Left lung (tissue), 14 donors: ENCODE measurements at places on chromosomes 7 and 10. TPM values are rescaled to one million over a fixed set of nuclear protein-coding genes. Genes with fewer than 3 reads are reported as not detected.
A peak's percentile ranks its signal among the peaks of the same experiment; 100 is the strongest.

- no peak for DNase-seq
Measured at GRCh38 chr10:501596-501995, 187.9 kb downstream of the DIP2C start.

- DNase-seq, result no peak
Measured at GRCh38 chr7:94064541-94065191, 60.5 kb upstream of the BET1 start.

DNA sequence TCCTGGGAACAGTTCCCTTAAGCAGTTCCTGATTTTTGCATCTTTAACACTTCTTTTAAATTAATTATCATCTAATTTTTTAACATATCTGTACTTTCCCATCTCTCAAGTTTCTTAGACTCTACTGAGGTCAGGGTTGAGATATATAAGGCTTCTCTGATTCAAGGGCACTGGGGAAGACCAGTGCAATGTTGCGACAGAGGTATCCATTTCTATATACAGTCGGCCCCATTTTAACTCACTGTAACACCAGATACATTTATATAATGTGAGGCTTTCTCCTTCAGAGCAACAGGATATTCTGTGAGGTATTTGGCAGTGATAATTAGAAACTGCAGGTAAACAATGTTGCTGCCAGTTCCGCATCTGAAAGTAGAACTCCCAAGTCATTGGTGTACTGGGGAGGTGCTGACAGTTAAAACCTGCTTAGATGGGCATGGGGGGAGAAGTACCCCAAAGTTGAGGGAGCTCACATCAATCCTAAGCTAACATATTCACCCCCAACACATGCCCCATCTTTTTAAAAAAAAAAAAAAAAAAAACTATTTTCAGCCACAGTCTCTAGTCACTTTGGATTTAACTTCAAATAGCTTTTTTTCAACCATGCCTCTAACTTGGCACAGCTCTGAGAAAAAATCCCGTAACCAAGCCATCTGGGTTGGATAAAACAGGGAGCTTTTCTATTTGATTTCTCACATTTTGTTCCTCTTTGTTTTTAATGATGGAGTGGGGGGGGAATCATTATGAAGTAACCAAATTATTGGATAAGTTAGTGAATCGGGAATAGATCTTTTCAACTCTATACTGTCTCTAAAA is 62.9 kb downstream of the REEP3 start:
- no peak for DNase-seq

- DNase-seq, result peak; percentile 46
Measured at GRCh38 chr10:14397066-14397465, 66.3 kb upstream of the FRMD4A start.

GRCh38 chr7:134504660-134505164 is 22.7 kb upstream of the AKR1B10 start:
- DNase-seq, result no peak

DNA sequence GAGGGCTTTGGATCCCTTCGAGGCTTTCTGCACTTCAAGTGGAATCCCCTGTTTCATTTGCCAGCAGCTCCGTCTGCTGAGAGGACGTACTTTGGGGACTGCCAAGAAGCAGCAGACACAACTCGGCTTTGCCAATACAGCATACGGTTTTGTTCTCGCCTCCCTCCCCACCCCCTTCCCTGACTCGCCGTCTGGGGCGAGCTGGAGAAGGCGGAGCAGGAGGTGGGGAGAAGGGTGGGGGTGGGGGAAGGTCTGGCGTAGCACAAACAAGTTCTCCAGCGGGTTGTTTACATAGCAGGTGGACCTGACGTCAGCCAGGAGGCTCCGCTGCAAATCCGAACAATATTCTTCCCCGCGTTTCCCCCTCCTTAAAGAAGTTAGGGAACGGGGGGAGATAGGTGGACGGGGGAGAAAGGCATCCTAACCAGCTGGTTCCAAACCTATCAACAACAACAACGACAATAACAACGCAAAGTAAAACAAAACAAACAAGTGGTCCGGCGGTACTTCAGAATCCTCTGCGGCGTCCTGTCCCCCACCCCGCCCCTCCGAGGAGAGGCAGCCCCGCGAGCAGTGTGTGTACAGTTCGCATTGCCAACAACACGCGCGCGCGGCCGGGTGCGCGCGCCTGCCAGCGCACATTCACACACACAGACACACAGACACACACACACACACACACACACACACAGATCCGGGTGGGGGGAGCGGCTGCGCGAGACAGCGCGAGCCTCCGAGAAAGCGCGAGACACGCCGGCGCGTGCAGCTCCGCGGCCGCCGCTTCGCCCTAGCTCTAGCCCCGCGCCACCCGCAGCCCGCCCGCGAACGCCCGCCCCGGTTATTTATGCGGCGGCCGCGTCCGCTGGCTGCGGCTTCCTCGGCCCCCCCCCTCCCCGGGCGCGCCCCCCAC is 167.0 kb upstream of the PPP1R3A start:
- peak; percentile 98 for DNase-seq

DNA sequence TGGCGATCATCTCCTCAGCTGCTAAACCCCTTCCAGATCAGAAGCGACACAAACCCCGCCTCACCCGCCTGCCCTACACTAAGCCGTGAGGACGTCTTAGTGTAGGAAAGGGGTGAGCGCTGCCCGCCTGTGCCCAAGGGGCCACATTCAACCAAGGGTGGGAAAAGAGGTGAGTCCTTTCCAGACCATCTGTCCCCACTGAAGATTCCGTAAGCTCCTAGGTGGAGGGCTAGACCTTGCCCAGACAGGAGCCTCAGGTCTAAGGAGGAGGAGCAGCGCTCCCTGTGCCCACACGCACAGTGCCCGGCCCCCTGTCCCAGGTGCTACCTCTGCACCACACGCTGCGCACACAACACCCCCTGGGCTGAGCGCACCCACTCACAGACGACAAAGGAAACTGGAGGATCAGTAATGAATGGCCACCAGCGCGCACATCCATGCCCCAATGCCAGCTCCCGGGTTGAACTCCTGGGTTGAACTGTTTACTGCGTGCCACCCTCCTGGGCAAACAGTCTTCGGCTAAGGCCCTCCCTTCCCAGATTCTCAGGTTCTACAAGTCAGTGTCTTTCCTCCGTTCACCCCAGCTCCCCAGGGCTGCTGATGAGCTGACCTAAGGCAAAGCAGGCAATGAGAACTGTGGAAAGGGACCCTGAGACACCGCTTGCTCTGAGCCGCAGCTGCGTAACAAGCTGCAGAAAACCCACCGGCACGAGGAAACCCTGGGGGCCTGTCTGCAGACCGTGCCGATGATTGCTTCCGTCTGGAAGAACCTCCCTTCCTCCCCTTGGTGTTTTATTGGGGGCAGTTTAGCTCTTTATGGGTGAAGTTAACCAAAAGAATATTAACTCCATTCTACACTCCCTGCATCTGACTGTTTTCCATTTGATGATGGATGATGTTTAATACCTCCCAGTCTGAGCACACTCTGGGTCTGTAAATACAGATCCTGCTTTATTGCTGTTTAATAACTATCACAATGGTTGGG is 185.9 kb downstream of the MAD1L1 start:
- DNase-seq, result peak; percentile 68

DNA sequence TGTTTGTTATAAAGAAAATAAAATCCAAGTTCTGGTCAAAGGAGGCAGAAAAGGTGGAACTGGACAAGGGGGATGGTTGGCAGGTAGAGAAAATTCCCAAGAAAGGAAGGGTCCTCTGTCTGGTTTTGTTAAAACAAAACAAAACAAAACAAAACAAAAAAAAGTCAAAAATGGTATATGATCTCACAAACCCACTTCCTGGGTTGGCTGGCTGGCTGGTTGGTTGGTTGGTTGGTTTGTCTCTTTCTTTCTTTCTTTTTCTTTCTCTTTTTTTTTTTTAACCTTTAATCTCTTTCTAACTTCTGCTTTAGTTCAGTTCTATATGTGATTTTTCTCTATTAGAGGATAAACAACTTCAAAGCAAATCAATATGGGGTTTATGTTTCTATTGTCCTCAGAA is 41.1 kb upstream of the CPN1 start:
- DNase-seq, result no peak

DNA sequence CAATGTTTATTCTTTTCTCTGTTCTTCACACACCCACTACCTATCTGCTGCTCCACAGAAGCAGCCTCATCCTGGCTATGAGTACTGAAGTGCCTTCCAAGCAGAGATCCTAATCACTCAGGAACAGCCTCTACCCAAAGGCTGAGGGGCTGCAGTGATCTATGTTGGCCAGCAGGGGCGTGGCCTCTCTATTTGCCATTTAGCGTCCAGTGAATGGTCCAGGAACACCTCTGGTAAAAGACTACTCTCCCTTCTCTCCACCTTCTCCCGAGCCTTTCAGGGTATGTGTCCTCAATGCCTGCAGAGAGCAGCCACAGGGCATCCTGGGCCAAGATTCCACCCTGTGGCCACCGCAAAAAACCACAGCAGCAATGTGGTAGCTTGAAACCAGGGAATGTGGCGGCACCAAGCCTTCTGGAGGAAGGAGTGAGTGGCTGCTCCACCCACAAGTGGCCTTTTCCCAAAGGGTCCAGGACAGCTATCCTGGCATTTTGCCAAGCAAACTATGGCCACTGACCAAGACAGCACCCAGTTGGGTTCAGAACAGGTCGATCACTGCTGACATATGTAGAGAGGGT is 70.9 kb downstream of the SYPL1 start:
- DNase-seq, result no peak

GRCh38 chr7:84092207-84092606 is 102.4 kb downstream of the SEMA3A start:
- no peak for DNase-seq

- DNase-seq, result peak; percentile 20
Measured at GRCh38 chr7:130875265-130875741, 141.3 kb upstream of the KLF14 start.

GRCh38 chr10:60742512-60742911 is 35.8 kb upstream of the CDK1 start:
- no peak for DNase-seq

- DNase-seq, result no peak
Measured at GRCh38 chr7:3146571-3147226, 103.0 kb upstream of the CARD11 start.

GRCh38 chr10:71218046-71218650 is 5.8 kb downstream of the UNC5B start:
- no peak for DNase-seq

GRCh38 chr7:41046776-41047175 is 656.1 kb downstream of the INHBA start:
- DNase-seq, result no peak

GRCh38 chr10:92691591-92692079 is 1.9 kb downstream of the HHEX start:
- DNase-seq, result peak; percentile 78

- no peak for DNase-seq
Measured at GRCh38 chr7:50502947-50503346, 52.8 kb upstream of the FIGNL1 start.

- DNase-seq, result no peak
Measured at GRCh38 chr7:44920119-44920518, 34.8 kb upstream of the PURB start.

DNA sequence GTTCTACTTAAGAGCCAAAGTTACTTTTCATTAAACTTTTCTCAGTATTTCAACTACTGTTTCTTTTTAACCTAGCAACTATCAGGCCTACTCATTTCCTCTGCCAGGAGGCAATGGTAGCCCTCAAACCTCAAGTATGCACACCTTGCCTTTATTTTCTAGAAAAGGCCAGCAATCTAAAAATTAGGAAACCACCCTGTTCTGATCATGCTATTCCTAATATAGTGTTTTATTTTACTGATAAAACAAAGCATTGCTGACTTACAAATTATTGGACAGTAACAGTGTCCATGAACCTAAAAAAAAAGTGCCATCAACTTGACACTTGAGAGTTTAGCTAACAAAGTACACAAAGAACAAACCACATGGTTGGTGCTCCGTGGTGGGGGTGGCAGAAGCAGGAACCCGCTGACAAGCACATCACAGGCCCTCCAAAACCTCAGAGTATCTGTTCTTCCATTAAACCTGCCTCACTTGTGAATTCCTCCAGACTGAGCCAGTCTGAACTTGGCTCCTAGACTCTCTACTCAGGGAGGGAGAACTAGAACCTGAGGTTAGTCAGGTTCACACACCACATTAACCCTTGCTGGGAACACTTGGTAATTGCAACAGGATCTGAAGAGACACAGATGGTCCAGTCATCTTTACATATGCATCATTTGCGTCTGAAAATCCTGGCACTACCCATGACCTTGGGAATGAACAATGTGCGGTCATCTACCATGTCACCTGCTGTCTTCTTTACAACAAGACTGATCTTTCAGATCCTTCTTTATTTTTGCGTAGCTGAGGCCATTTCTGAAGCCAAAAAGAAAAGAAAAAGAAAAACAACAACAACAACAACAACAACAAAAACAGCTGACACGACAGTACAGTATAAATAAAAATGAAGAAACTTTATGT is 31.9 kb downstream of the PIP4K2A start:
- peak; percentile 51 for DNase-seq

DNA sequence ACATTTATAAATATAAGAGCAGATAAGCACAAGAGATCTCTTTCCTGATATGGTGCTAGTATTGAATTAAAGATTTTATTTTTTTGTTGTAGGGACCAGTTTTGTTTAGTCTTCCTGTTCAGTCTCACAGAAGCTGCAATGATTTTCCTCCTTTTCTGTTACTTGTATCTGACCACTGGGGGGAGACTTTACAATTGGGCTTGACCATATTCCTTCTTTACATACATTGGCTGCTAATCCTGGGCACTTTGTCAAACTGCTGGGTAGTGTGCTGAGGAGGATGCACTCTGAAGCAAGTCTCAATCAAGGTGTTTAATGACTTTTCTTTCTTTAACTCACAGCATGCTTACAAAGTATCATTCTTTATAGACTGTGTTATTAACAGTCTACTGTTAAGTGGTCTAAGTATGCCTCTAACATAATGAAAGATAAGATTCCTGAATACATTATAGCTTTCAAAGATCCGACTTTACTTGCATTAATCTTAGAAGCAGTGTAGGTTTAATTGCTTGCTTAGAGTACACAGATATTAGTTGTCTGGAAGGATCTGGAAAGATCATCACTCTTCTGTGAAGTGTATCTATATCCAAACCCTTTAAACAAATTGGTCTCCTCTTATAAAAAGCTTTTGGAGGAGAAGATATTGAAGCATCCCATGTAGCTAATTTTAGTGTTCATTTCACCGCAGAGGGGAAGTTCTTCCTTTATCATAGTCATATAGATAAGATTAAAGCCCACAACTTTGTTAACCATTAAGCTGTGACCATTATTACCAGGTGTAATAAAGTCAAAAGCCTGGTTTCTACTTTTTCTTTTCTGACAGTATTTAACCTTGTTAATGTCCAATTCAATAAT is 3.1 kb downstream of the PALS2 start:
- peak; percentile 72 for DNase-seq

DNA sequence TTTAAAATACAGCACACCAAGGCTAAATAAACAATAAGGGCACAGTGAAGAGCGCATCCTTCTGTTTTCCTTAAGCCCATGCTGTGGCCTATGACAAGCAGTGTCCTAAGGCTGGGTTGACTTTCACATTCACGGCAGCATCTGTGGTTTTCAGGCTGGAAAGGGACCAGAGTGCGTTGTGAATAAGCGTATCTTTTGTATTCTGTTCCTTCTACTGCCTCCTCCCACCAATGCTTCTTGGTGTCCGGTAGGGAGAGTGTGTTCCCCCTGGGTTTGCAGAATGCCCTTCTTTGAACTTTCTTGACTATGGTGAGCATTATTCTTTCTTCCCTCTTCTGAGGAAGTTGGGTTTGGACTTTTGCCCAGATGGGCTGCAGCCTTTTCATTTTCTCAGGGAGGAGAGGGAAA is 73.6 kb downstream of the ABCA13 start:
- no peak for DNase-seq

The LRIT1 gene
- not detected for polyA plus RNA-seq

The CXCL12 gene
- 171 TPM for polyA plus RNA-seq

The UTF1 gene
- not detected for polyA plus RNA-seq

The CUBN gene
- polyA plus RNA-seq, result 4.1 TPM

The BLNK gene
- 18.4 TPM for polyA plus RNA-seq

The NPC1L1 gene
- polyA plus RNA-seq, result 0.50 TPM

The PDCD4 gene
- polyA plus RNA-seq, result 201 TPM

The SSBP1 gene
- polyA plus RNA-seq, result 130 TPM

The NXPH1 gene
- polyA plus RNA-seq, result 0.11 TPM

The NEUROG3 gene
- not detected for polyA plus RNA-seq

The ANKRD30A gene
- not detected for polyA plus RNA-seq
